ENCODE measurements at places on chromosomes 12 and 14. TPM values are rescaled to one million over a fixed set of nuclear protein-coding genes. Genes with fewer than 3 reads are reported as not detected.

Gene TPPP2
- not detected for total RNA-seq

Gene GLIPR1L1
- not detected for total RNA-seq

- DNase-seq, result peak; percentile 48
These were observed 4.5 kb downstream of the KRT77 start for GRCh38 chr12:52698651-52699340.

DNA sequence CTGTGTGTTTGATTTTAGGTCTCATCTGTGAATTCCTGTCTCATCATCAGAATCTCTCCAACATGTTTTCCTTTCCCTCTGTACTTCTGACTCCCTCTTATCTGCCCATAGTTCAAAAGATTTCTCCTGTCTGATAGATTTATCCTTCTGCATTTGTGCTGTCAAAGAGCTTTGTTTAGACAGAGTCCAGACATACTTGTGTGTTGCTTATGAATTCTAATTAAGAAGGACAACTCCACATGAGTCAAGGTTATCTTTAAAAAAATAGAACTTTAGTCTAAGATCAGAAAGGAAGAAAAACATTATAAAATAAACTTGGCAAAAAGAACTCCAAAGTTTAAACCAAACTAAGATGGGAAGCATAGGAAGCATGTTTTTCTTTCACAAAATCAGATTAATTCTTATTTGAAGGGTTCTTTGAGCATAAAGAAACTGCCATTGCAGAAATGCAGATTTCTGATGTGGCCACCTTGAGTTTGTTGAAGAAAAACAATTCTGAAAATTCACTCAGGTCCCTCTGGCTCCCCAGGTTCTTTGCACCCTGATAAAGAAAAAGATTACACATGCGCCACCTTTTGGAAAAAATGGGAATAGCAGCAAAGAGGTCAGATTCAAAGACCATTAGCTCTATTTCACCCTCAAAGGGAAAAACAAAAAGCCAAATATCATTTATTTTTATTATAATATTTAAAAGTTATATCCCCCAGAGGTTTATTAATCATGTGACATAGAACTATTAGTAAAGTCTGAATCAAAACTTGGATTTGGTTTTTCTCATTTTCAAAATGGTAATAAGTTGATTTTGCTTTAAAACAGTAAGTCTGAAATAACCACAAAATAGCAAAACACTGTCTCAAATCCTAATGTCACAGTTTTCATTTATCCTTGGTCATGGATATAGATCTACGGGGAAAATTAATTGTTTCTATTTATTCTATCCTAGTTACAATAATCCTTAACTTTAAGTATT, 143.7 kb upstream of the DCN start:
- no peak for DNase-seq

- no peak for DNase-seq
These were observed 691.8 kb downstream of the FLRT2 start for GRCh38 chr14:86221755-86222154.

- no peak for DNase-seq
These were observed 234.9 kb upstream of the CAND1 start for GRCh38 chr12:67034110-67034879.

GRCh38 chr12:108966378-108967151, 54.3 kb downstream of the SVOP start:
- no peak for DNase-seq

Measured in posterior vena cava (tissue), 2 donors.